Stimulated activated naive CD4-positive, alpha-beta T cell (primary cell): ENCODE measurements at places on chromosomes 11 and 22.

DNA sequence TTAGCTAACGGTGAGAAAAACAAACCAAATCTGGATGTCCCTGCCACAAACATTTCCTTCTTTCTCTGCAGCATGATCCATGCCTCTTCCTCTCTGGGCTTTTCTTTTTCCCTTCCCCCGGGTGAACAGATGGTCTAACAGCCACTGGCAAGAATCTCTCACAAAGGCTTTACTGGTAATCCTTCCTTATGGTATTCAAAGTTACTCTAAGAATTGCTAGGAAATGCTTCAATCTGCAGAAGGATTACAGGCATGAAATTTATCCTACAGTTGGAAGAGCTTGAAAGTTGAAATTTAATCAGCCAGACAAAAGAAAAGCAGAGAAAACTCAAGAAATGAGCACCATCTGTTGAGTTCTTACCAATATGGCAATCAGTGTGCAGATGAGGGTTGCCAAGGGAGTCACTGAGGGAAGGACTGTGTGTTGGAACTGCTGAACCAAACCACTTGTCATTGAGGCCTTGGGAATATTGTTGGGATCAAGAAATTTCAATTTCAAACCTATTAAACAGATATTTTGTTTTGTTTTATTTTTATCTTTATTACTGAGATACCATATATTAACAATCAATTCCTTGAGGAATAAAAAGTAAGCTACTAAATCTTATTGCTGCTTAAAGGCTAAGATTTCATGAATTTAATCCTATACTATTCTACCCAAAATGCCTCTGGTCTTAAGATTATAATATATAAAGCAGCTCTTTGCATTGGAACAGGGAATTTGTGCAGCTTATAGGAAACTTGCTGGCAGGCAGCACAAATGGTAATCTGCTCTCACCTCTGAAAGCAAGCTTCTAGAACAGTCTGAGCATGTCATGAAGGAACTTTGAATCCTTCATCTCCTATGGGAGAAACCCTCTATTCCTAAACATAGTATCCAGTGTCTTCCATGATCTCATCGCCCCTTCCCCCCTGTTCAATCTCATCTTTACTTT is 29.7 kb upstream of the NDUFC2 start:
- no peak for DNase-seq

DNA sequence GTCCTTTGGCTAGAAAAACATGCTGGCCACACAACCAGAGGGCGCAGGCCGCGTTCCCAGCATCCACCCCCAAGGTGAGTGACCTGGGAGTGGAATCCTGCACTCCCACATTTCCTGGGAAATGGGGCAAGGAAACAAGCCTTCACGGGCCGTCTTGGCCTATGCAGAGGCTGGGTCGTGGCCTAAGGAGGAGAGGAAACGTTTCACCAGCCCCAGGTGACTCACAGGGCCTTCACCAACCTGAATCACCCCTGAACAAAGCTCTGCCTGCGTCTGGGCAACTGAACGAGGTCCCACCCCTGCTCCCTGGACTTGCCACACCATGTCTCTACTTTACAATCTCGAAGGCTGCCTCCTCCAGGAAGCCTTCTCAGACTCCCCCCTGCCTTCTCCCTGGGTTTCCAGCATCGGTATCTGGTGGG is 13.2 kb downstream of the MYH9 start:
- DNase-seq, result no peak

- no peak for DNase-seq
Observed at GRCh38 chr22:24405631-24406321, 21.6 kb upstream of the ADORA2A start.

DNA sequence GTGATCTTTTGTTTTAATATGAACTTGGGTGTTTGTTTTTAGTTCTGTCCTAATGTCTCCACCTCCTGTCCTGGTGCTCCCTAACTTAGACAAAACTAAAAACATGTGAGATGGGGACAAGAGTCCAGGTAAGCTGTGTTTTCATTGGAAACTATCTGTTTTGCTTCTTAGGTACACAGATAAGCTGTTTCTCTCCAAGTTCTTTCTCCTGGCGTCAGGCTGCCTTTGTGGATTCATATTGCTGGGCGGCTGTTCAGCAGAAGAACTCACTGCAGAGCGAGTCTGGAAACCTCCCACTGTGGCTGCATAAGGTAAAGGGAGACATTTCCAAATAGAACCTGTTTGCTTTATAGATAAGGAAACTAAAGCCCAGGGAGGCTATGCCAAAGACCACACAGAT is 24.7 kb downstream of the PANX1 start:
- no peak for DNase-seq

DNA sequence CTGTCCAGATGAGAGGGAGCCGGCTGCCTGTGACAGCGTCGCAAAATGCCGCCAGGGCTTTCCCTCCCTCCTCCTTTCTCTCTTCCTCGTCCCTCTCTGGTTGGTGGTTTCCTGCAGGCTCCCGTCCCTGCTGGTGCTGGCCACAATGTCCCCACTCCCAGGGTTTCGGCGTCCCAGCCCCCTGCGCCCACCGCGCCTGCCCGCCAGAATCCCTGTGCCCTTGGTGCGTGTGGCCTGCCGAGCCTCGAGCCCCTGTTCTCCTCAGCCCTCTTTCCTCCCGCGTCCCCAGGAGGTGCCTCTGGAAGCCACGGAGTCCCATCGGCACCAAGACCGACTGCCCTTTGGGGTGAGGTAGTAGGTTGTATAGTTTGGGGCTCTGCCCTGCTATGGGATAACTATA is 37.9 kb upstream of the PPARA start:
- no peak for DNase-seq

DNA sequence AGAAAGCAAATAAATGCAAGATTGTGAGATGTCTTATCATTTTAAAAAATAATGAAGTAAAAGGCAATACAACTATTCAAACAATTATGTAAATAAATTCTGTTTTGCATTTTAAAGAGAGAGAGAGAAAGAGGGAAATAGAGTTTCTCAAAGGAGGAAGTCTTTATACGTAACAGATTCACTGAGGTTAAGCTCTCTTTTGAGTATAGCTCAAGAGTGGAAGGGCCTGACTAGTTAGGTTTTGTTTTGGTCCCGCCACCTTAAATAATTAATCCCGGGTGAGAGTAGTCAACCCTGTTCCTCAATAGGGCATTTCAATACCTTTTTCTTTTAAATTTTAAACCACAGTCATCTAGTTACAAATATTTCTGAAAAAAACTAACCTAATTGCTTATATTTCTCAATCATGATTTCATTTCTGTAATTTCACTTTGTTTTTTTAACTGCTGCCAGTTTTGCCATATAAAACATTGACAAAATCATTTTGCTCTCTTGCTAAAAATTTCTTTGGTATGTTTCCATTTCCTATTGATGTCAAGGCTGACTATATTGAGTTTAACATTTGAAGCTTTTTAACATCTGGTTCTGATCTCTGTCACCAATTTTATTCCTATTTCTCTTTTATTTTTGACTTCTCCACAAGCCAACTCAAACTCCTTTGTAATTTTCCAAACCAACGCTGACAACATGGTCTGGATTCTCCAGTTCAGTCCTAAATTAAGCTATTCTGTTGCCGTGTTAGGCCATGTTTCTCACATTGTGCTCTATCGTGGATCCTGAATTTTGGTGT is 10.3 kb downstream of the OR10D3 start:
- no peak for DNase-seq

DNA sequence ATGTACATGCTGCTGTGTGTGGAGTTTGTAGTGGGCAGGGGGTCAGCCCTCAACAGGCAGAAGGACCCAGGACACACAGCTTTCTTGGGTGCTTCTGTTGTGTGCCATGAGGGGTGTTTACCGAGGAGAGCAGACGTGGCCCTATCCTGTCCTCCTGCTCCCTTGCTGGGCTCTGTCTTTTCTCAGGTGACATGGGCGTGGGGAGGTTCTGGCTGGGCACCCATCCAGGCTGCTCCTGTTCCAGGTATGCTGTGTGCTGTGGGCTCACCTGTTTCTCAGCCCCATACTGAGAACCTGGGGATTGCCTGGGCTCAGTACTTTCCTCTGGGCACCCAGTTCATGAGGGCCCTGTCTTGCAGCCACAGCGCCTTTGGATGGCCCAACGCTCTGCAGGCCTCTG is 23.3 kb downstream of the MICALL1 start:
- no peak for DNase-seq
